ENCODE measurements at places on chromosomes 6 and 20.

DNA sequence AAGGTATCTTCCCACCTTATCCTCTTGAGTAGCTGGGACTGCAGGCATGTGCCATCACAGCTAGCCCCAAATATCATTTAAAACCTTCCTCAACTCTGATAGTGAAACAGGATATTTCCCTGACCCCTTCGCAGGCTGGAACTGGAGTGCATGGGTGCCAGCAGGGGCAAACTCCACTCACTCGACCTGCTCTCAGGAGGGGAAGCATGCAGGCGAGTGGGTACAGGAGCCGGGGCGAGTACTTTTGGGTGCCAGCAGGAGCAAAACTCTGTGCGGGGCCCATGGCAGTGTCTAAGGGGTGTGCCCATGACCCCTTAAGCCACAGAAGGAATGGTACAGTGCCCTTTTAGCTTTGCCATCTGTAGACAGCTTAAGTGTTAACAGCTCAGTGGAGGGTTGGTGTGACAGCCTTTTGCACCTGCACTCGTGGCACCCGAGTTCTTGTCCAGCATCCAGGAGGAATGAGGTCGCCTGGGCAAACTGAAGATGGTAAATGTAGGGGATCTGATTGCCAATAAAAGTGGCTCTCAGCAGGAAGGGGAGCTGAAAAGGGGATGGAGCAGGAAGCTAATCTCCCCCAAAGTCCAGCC, 155.1 kb downstream of the CDK19 start:
- DNase-seq, result no peak

DNA sequence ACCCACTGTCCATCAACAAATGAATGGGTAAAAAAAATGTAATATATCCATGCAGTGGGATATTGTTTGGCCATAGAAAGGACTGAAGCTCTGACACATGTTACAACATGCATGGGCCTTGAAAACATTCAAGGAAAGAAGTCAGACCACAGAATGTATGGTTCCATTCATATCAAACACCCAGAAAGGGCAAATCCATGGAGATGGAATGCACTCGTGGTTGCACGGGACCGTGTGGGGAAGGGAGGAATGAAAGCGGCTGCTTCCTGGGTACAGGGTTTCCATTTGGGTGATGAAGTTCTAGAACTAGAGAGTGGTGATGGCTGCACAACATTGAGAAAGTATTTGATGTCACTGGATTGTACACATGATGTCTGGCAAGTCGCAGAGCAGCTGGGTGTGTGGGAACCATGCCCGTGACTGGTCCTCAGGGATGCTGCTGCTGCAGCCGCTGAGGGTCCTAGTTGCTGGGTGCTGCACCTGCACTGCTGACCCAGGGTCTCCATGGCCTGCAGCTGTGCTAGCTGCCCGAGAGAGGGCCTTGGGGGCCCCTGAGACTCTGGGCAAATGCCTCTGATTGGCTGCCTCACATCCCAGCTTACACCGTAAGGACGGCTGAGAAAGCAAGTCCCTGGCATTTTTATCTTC, 220.3 kb downstream of the NRN1 start:
- no peak for DNase-seq

- no peak for DNase-seq
These were observed 29.0 kb downstream of the ANGPT4 start for GRCh38 chr20:887137-887536.

- no peak for DNase-seq
These were observed 301.7 kb downstream of the FOXA2 start for GRCh38 chr20:22282696-22283095.

DNA sequence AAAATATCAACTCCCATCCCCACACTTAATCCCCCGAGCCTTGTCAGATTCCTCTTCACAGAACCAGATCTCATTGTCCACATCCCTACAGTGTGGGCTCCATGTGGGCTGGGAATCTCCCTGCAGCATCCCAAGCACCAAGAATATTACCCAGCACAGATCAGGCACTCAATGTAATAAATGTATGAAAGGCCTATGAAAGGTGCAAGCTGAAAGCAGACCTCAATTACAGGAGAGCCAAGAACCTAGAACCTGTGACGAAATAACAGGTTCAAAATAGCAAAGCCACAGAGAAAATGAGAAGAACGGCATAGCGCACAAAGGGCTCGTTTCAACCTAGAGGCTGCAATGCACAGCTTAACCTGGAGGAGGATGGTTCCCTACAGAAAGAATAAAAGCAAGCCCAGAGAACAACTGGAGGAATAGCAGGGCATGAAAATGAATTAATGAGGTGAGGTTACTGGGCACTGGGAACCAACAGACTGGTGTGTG, 3.1 kb downstream of the SLC23A2 start:
- no peak for DNase-seq

DNA sequence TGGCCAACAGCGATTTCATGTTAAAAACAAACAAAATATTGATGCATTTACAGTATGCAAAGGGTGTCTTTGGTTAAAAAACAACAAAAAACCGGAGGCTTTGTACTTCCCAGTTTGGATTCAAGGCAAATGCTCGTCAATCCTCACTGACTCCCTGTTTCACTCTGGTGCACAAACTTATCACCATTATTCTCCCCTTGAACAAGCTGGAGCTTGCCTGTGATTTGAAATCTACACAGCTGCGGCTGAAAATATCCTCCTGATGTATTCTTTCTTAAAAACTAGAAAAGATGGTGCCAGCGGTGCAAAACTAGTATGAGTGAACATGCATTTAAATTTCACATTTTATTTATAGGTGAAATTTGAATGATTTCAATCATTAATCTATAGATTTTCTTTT, 3.3 kb downstream of the PERP start:
- DNase-seq, result no peak

DNA sequence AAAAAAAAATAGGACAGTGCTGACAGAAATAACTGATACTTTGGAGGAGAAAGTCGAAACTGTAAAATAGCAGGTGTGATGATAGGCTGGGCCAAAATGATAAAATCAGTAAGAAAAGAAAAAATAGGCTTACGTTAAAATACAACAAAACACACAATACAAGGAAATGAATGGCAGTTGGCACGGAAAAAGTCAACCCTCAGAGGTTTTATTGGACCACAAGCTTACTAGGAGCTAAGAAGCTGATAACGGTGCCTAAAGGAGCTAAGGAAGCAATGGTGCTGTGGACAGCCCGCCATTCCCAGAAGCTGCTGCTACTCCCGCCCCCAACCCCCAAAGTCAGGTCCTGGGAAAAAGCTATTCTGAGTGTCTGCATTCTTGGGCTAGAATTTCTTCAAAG, 55.9 kb upstream of the RNF146 start:
- DNase-seq, result no peak

GRCh38 chr6:17506531-17506930, 93.6 kb upstream of the FAM8A1 start:
- DNase-seq, result no peak

GRCh38 chr6:134744301-134744700, 205.6 kb downstream of the ALDH8A1 start:
- DNase-seq, result no peak

DNA sequence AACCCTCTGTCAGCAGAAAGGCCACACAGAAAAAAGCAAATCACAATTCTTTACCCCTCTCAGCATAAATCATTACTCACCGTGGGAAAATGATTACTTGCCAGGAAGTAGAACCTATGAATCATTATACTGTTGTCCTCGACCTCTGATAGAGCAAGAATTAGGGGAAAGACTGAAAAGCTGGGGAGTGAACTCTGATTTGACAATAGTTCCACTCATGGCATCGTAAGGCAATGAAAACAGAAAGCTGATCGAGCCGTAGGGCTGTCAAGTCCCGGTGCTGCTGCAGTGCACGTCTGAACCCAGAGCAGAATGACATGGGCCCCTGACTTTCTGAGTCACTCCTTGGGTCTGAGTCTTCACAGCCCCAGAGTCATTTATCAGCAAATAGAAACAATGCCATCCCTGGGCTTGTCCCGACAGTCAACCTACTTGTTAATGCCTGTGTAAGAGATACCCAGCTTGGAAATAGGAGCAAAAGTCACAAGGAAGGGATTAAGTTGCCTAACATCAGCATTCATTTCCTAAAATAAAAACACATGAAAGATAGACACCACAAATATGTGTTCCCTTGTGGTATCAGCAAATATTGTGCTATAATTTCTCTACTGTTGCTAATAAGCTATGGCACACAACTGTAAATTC, 224.8 kb upstream of the MARCKS start:
- DNase-seq, result no peak

- no peak for DNase-seq
These were observed 21.5 kb downstream of the EZR start for GRCh38 chr6:158797331-158798310.

GRCh38 chr20:53322651-53323050, 271.0 kb downstream of the ZNF217 start:
- DNase-seq, result no peak

DNA sequence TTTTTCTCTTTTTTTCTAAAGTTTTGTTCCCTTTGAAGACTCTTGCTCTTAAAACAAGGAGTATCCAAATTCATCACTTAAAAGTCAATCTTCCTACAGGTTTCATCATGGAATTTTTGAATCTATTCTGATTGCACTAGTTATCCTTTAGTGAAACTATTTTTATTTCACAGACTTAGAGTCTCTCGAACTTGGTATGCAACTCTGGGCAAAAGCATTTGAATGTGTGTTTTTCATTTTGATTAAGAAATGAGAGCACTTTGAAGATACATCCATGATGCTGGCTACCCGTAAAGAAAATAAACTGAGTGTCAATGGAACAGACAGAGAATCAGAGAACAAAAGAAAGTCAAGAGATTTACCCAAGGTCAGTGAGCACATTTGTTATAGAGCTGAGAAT, 586.5 kb downstream of the EPM2A start:
- no peak for DNase-seq

DNA sequence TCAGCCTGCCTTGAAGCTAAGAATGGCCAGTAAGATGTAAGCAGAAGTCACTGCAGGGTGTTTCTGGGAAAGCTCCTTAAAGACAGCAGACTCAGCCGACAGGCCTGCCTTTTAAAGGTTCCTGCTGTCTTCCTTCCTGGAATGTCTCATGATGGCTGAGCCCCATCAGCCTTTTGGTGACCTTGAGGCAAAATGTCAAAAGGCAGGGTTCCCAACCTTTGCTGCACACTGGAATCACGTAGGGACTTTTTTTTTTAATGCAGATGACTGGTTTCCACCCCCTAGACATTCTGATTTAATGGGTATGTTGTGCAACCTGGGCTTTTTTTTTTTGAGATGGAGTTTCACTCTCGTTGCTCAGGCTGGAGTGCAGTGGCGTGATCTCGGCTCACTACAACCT, 11.6 kb downstream of the MDGA1 start:
- no peak for DNase-seq

Measured in stimulated activated CD8-positive, alpha-beta memory T cell treated with anti-CD3 and anti-CD28 coated beads, Interleukin-4, amount 100 ng/mL, for 1 hour (primary cell).